ENCODE measurements at places on chromosomes 11 and 22.

GRCh38 chr22:20639343-20639742, 131.9 kb downstream of the MED15 start:
- DNase-seq: no peak

- DNase-seq: no peak
Measured at GRCh38 chr11:10414659-10415058, 40.4 kb upstream of the AMPD3 start.

GRCh38 chr11:113474362-113475159, 637 bp downstream of the DRD2 start:
- DNase-seq: peak; percentile 71

- DNase-seq: no peak
Measured at GRCh38 chr11:32829157-32829679, 509 bp upstream of the PRRG4 start.

DNA sequence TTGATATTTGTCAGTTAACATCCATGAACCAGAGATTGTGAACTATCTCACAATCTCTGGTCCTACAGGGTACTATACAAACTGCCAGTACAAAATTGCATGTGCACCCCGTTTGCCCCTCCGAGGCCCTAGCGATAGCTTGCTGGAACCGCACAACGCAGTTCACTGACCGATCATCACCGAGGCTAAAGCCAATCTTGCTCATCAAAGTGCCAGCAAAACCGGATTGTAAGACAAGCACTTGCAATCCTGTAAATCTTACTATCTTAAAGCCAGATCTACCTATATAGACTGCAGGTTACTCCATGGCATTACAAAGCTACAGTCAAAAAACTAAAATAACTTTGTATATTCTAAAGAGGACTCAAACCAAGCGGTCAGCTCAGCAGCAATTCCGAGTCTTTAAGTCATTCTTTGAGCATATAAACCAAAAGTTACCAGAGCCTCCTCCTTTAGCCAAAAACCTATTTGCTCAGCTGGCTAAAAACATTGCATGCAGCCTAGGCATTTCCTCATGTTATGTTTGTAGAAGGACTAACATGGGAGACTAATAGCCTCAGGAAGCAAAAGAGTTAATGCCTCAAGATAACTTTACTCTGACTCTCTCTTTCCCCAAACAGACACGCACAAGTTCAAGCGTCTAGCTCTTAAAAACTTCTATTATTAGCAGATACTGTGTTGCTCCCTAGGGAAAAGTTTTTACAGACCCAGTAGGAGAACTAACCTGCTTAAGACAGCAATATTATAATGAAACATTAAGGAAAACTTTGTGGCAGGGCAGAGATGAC, 30.7 kb upstream of the CPT1A start:
- no peak for DNase-seq

DNA sequence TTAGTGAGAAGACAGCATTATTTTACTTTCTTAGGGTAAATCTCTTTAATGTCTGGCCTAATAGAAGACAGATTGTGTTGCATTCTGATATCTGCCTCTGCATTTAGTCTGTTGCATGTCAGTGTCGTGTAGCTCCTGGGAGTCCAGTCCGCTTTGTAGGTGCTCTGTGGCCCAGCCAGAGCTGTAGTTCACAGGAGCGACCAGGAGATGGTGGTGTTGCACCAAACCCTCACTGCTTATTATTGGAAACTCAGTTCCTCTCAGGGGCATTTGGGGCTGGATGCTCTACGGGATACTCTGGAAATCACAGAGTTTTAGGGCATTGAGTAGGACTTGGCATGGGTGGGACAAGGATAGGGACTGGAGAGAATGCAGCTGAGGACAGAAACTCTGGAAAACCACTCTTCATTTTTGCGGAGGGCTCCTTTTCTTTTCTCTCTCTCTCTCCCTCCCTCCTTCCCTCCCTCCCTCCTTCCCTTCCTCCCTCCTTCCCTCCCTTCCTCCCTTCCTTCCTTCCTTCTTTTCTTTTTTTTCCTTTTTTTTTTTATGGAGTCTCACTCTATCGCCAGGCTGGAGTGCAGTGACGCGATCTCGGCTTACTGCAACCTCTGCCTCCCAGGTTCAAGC, 21.7 kb downstream of the MIAT start:
- DNase-seq: peak; percentile 13

- no peak for DNase-seq
Measured at GRCh38 chr11:78914503-78914902, 339.8 kb upstream of the NARS2 start.

- no peak for DNase-seq
Measured at GRCh38 chr11:68049509-68050370, 10.9 kb downstream of the TCIRG1 start.

- DNase-seq: no peak
Measured at GRCh38 chr11:88357323-88358039, 19.9 kb upstream of the CTSC start.

GRCh38 chr11:116513894-116514293, 258.9 kb downstream of the BUD13 start:
- DNase-seq: no peak

GRCh38 chr11:61367406-61367805, 5.2 kb downstream of the TMEM138 start:
- no peak for DNase-seq

- DNase-seq: no peak
Measured at GRCh38 chr22:49052023-49052538, 775.6 kb downstream of the BRD1 start.

GRCh38 chr11:5293028-5293427, 8.7 kb downstream of the OR51B4 start:
- no peak for DNase-seq

- DNase-seq: no peak
Measured at GRCh38 chr22:33697640-33698039, 222.6 kb downstream of the LARGE1 start.

- DNase-seq: no peak
Measured at GRCh38 chr11:110335358-110335757, 38.9 kb upstream of the RDX start.

DNA sequence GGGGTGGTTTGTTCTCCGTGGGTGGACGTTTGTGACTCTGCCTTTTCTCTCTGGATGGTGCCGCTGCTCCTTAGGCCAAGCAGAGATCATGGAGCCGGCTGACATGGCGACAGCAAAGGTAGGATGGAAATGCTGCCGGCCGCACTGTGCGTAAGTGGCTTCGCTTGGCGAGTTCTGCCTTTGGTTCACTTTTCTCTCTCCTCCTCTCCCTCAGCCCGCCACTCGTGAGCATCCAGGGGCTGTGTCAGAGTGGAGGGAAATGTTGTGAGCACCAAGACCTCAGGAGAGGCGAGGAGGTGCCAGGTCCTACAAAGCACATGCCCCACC, 80.5 kb downstream of the GRAMD1B start:
- no peak for DNase-seq

GRCh38 chr22:47963660-47964059, 1201.2 kb downstream of the TBC1D22A start:
- DNase-seq: no peak

DNA sequence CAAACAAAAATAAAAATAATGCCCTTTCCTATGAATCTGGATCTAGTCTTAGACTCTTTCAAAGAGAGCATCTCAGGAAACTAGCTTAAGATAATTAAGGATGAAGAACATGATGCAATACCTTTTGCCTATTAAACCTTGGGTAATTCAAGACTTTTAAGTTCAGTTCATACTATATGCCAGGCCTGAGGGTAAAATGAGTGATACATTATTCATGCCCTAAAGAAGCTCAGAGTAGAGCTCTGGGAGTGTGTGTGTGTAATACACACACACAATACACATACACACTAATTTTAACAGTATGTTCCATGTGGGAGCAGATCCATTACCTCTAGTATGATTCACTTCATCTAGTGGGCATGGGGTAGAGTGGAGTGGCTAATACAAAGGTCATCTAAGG, 651.4 kb upstream of the CHORDC1 start:
- DNase-seq: no peak

DNA sequence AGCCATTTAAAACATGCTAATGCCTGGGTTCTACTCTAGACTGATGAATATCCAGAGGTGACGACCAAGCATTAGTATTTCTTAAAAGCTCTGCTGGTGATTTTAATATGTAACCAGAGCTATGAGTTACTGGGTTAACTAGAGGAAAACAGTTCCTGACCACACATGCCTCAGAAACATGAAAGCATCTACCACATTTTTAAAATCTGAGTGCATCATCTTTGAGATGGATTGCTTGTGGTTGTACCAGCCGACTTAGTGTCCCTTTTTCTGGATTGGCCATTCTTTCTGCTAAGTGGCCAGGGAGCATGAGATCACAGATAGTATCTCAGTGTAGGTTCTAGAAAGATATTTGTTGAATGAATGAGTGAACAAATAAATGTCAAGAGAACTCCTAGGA, 152.4 kb downstream of the NTM start:
- DNase-seq: no peak

DNA sequence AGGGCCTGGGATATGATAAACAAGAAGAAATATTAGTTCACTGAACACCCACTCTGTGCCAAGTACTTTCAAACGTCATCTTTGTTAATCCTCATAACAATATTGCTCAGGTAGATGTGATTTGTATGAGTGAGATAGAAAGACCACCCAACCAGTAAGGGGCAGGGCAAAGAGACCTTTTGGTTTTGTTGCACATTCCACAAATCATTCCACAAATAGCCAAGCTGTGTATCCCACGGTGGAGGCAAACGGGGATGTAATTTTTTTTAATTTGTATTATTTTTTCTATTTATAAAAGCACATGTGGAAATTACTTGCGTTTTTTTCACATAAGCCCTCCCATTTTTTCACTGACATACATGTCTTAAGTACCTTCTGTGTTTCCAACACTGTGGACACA, 29.0 kb downstream of the LAYN start:
- no peak for DNase-seq

DNA sequence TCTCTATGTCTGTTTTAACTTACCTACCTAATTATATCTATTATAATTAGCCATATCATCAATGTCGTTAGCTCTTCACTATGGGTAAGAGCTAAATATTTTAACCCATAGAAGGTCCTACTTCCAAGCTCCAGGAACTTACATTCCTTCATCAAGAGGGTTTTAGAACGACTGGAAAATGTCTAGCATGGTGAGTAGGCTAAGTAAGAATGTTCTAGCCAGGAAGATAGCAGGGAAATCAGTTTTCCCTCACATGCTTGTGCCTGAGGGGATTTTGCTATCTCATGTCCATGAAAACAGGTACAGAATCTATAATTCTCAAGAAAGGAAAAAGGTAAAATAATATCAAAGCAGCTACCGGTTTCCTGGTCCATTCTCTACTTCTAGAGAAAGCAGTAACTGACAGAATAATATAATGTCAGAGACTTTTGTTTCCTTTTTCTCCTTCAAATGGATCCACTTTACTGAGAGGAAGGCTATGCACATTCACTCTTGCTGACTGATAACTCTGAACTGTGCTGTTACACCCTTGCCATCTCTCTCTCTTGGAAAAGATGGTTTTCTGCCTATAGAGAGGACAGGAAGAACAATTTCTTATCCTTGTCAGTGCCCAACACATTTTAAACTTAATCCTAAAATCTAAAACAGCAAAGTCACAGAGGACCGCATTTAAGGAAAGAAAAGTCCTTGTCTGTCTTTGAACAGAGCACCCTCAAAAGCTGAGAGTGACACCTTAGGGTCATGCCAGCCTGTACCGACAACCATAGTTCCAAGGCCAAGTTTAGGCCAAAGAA, 67.0 kb downstream of the MAML2 start:
- no peak for DNase-seq

DNA sequence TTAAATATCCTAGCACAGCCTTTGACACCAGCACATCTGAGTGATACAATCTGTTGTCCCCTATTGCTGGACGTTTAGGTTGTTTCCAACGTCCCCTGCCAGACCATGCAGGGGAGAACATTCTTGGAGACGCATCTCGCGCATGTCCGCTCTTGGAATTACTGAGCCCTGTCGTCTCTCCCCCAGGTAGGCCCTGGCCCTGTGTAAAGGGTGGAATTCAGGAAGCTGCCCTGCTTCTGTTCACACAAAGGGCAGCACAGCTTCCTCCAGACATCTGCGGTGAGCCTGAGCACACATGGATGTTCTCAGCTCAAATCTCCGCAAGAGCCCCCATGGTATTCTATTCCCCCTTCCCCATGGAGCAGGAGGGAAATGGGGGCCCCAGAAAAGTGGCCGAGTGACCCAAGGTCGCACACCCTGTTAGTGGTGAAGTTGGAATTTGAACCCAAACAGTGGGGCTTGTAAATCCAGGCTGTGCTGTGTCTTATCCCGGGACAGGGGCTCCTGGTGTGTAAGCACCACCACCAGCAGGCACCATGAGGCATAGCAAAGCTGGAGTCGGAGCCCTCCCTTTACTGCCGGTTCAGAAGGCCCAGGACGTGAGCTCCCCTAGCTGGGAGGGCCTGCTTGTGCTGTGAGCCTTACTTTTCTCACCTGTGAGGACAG, 5.0 kb upstream of the FGF19 start:
- DNase-seq: no peak

- DNase-seq: no peak
Measured at GRCh38 chr11:16561150-16561549, 177.3 kb upstream of the C11orf58 start.

GRCh38 chr11:107563702-107564101, 1.8 kb downstream of the ALKBH8 start:
- no peak for DNase-seq

DNA sequence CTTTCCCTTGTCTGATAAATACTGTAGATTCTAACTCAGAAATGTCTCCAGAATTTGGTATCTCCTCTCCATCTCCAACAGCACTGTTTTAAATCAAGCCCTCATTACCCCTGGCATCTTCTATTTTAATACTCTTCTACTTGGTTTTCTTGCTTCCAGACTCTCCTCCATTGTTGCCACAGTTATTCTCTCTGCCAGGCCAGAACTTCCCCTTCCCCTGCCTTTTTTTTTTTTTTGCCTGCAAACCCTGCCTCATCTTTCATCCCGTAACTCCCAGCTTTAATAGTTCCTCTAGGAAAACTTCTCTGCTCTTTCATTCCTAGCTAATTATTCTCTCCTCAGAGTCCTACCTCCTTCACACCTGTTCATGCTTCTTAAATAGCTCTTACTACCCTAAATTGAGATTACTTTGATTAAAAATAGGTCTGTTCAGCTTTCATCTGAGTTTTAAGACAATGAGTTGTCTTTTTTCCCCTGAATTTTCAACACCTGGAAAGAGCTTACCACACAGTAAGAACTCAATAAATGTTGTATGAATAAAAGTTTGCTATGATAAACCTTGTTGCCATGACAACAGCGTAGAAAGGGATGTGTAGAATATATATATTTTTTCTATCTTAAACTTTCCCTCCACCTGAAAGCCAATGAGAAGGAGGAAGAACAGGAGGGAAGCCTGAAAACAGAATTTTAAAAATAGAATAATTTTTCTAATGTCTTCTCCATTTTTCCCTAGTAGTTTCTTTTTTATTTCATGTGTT, 3.6 kb downstream of the IL18 start:
- no peak for DNase-seq

DNA sequence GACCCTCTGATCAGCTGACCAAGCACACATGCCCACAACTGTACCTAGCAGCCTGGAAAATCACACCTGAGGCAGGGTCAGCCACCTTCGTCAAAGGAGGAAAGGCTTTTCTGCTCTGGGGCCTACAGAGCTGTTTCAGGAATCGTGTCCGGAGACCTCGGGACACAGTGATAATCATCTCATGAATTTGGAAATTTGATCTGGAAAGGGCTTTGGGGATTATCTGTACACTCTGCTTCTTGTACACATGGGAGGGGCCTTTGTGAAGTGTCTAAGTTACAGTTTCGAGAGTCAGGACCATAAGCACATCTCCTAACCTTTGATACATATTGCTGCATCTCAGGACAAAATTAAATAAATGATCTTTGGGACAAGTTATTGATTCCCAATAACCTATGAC, 1421.2 kb upstream of the TENM4 start:
- DNase-seq: no peak

- no peak for DNase-seq
Measured at GRCh38 chr22:50117168-50117762, 27.5 kb downstream of the MOV10L1 start.

GRCh38 chr11:35210876-35211546, 72.0 kb downstream of the CD44 start:
- DNase-seq: no peak
